Fibroblast of villous mesenchyme (primary cell): ENCODE measurements at places on chromosomes 7 and 10. TPM values are rescaled to one million over a fixed set of nuclear protein-coding genes. Genes with fewer than 3 reads are reported as not detected.

SEC31B gene
- total RNA-seq, result 2.6 and 3.9 TPM in 2 replicates

FGFBP3 gene
- total RNA-seq, result 0.86 and 0.97 TPM in 2 replicates

RET gene
- total RNA-seq, result 0.43 and 1.3 TPM in 2 replicates

CTBP2 gene
- total RNA-seq, result 74.3 and 84.7 TPM in 2 replicates

GPR141 gene
- total RNA-seq, result 0.32 TPM in 1 of 2 replicates, not detected in the other

HDAC9 gene
- total RNA-seq, result 16.8 and 25.8 TPM in 2 replicates

KNDC1 gene
- 1.9 and 5.6 TPM in 2 replicates for total RNA-seq

TSPAN33 gene
- total RNA-seq, result 0.32 and 0.43 TPM in 2 replicates

MKI67 gene
- 14.2 and 21.2 TPM in 2 replicates for total RNA-seq

PRSS37 gene
- total RNA-seq, result not detected in 2 replicates

MUC12 gene
- under 0.01 TPM in 1 of 2 replicates, not detected in the other for total RNA-seq
